Activated CD4-positive, alpha-beta T cell treated with anti-CD3 and anti-CD28 coated beads, Interleukin-2, amount 50 U/mL, for 1 hour (primary cell): ENCODE measurements at places on chromosomes 2 and 18.

DNA sequence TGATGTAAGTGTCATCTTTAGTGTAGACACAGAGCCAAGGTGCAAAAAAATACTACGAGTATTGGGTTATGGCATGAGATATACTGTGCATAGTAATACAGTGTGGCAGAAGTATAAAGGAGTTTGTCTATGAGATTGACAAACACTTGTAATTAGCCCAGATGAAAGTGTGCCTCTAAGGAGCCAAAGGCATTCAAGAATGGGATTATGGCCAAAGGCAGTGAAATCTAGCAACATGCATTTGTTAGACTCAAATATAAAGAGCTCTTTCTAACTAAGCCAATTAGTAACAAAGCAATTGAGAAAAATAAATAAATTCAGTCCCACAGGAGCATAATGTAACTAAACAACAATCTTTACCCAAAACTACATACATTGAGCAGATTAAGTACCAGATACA, 1761.8 kb downstream of the SUCLG1 start:
- DNase-seq = no peak

GRCh38 chr2:219418155-219419011, at the start of gene DES:
TSS of gene DES (plus strand) at chr2:219418377. CDS start at chr2:219418463, 86 bp downstream.
- no peak for DNase-seq

- DNase-seq = no peak
Observed at GRCh38 chr2:120501591-120501990, 155.7 kb downstream of the INHBB start.

DNA sequence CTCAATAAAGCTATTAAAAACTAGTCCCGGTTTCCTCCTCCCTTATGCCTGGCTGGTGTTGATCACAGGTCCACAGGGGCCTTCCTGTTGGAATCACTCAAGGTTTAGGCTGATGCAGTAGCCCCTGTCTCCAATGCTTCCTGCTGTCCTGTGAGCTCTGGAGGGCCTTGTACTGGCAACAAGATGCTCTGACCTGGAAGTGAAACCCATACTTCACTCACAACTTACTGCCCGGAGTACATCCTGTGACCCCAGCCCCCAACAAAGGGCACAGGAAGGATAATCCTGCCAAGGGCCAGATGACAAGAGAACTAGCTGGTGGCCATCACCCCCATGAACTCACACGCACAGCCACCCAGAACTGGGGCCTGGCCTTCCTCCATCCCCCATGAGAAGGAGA, 50.3 kb downstream of the ZBTB7C start:
- no peak for DNase-seq

- DNase-seq = no peak
Observed at GRCh38 chr18:63348508-63349136, 18.4 kb downstream of the KDSR start.

DNA sequence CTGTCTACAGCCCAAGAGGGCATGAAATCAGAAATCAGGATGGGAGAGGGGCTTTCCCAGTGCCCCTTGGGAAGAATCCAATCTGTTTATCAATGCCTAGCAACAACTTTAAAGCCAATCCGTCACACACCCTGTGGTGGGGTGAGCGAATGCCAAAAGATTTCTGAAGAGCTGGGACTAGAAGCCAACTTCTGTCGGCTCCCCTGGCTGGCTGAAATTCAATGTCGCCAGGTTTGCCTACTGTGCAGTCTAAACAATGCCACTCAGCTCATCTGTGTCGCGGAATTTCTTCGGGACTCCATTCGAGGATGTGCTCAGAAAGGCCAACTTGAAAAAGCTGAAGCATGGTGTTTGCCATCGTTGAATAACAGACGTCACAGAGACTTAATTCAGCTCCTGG, 31.5 kb upstream of the NCKAP5 start:
- no peak for DNase-seq

GRCh38 chr2:71477231-71477691, 23.9 kb downstream of the DYSF start:
- no peak for DNase-seq

- DNase-seq = peak; percentile 23
Observed at GRCh38 chr2:135744760-135745314, 3.2 kb downstream of the UBXN4 start.

DNA sequence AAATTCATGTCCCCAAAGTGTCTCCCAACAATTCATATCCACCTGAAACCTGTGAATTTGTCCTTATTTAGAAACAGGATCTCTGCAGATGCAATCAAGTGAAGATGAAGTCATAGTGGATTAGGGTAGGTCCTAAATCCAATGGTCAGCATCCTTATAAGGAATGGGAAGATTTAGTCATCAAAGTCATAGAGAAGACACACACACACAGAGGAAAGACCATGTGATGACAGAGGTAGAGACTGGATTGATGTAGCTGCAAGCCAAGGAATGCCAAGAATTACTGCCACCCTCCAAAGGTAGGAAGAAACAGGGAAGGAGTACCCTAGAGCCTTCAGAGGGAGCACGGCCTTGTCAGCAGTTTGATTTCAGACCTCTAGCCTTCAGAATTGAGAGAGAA, 17.7 kb downstream of the ADD2 start:
- DNase-seq = no peak

DNA sequence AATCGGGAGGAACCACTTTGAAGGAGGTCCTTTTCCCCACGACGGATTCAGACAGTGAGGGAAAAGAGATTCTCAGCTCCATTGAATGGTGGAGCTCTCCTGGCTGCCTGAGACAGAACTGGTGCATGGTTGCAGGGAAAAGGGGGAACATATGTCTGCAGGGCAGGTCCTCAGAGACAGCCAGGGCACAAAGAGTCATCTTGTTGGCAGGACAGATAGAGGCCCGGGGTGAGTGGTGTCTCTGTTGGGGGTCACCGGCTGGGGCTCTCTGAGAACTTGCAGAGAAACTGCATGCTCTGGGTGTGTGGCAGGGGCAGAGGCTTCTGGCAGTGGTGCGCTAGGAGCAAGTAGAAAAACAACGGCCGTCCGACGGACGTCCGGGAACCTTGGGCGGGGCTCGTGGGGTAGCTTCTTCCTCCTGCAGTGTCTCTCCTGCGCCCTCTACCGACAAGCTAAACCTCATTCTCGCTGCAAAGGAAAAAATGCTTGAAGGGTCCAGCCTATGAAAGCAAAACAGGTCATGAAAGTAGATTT, 94.3 kb downstream of the CDCA7 start:
- peak; percentile 50 for DNase-seq

GRCh38 chr18:69397096-69397495, 3.6 kb upstream of the DOK6 start:
- no peak for DNase-seq
